ENCODE measurements at places on chromosomes 11 and 22.

GRCh38 chr11:95372097-95372656 lies 141.2 kb upstream of the SESN3 start:
- no peak for DNase-seq

GRCh38 chr11:58647141-58647699 lies 24.8 kb downstream of the CNTF start:
- DNase-seq = no peak

GRCh38 chr11:130611791-130612251 lies 163.4 kb downstream of the ADAMTS15 start:
- DNase-seq = no peak

GRCh38 chr11:66970807-66971442 lies 4.2 kb upstream of the C11orf86 start:
- DNase-seq = no peak

DNA sequence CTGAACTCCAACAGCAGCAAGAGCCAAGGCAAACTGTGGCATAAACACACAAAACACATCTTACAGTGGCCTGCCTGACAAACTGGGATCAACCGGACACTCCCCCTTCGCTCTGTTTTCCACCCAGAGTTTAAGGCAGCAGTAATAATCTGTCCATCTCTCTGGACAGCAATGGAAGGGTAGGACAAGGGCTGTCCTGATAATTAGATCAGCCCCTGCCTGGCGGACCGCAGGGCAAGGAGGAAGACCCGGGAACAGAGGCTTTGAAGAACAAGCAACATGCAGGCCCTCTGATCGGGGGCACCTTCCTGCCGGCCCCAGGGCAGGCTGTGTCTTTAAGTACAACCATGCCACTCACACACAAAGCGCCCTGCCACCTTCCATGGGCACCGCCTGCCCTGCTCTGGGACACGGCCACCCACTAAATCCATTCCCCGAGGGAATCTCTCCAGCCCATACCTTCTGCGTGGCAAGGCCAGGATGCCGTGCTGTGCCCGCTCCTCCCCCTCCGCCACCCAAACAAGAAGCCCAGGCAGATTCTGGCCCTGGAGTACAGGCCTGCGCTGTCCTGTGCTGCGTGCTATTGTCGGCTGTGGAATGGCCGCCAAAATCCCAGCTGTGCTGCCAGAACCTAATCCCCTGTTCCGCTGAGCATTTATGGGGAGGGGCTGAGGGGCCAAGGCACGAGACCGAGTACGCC lies 38.8 kb downstream of the NUMA1 start:
- DNase-seq = peak; percentile 44

GRCh38 chr11:24406980-24407379 lies 89.9 kb upstream of the LUZP2 start:
- no peak for DNase-seq

- no peak for DNase-seq
Measured at GRCh38 chr11:5626196-5626595, 1.4 kb downstream of the TRIM34 start.

DNA sequence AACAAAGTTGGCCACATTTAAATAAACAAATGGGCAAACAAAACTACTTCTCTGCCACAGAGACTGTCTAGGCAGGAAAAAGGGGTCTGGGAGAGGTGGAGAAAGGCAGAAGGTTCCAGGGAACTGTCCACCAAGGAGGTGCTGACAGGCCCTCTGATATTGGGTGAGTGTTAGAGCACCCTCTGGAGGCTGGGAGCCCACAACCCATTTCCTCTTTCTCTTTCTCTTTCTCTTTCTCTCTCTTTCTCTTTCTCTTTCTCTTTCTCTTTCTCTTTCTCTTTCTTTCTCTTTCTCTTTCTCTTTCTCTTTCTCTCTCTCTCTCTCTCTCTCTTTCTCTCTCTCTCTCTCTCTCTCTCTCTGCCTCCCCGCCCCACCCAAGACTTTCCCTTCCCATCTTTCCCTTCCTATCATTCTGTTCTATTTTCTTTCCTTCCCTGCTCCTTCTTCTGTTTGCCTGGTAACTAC lies 912.8 kb downstream of the DLG2 start:
- DNase-seq = peak; percentile 61
